ENCODE measurements at places on chromosomes 1 and 21. TPM values are rescaled to one million over a fixed set of nuclear protein-coding genes. Genes with fewer than 3 reads are reported as not detected.
A peak's percentile ranks its signal among the peaks of the same experiment; 100 is the strongest.

Gene CLCA4
- total RNA-seq = not detected

- no peak overlapping the region for H3K27ac ChIP-seq
- H3K36me3 ChIP-seq = no peaks in the 10 kb centered on the region
- H3K27me3 ChIP-seq = peaks cover 70% of the 10 kb centered on the region
- DNase-seq = no peak
Observed at GRCh38 chr1:111372336-111372965, 55.1 kb downstream of the OVGP1 start.

Gene GPR25
- total RNA-seq = not detected

GRCh38 chr1:15184436-15185241, 31.1 kb downstream of the TMEM51 start:
- peaks cover 74% of the 10 kb centered on the region for H3K4me1 ChIP-seq
- no peak for DNase-seq
- no peak overlapping the region for H3K27ac ChIP-seq
- peaks cover 30% of the 10 kb centered on the region for H3K36me3 ChIP-seq
- no peak overlapping the region for H3K4me3 ChIP-seq

DNA sequence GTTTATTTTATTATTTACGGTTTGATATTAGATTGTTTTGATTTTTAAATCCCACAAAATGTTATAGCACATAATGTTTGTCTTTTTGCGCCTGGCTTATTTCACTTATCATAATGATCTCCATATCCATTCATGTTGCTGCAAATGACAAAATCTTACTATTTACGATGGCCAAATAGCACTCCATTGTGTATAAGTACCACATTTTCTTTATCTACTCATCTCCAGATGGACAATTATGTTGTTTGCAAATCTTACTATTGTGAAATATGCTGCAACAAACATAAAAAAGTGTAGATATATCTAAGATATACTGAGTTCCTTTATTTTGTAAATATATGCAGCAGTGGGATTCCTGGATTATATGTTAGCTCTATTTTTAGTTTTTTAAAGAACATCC, 1568.3 kb downstream of the AMY1C start:
- DNase-seq = no peak
- H3K27me3 ChIP-seq = no peaks in the 10 kb centered on the region
- no peaks in the 10 kb centered on the region for H3K4me1 ChIP-seq
- no peak overlapping the region for H3K27ac ChIP-seq
- H3K4me3 ChIP-seq = no peak overlapping the region

DNA sequence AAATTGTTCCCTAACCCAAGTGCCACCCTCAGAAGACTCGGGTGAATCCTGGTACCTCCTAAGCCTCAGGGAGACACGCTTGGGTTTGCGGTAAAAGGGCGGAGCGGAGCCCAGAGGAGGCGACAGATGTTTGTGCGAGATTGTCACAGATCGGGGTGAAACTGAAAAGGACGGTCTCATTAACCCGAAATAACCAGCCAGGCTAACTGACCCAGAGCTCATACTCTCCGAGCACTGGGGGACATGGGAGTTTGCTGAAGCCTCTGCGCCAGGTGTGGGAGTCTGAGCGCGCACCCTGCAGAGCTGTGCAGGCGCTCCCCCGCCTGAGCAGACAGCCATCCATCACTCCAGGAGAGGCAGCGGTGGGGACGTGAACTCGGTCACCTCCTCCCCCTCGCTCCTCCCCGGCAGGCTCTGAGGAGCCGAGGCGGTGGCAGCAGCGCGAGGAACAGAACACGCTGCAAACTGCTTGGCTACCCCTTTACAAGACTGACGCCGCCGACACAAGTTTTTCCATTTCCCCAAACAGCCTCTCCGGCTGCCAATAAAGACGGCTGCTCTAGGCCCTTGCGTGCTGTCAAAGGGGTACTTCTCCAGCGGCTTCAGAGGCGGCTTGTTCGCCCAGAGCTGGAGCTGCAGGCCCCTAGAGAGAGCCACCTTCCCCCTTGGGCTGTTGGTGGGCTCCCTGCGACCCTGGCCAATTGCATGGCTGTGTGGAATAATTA, 43.5 kb downstream of the RRAGC start:
- no peak overlapping the region for H3K27ac ChIP-seq
- no peaks in the 10 kb centered on the region for H3K4me1 ChIP-seq
- peaks cover 99% of the 10 kb centered on the region for H3K27me3 ChIP-seq
- no peaks in the 10 kb centered on the region for H3K36me3 ChIP-seq
- DNase-seq = no peak

Gene RIMKLA
- total RNA-seq = 1.3 TPM

Gene STYXL2
- total RNA-seq = not detected

DNA sequence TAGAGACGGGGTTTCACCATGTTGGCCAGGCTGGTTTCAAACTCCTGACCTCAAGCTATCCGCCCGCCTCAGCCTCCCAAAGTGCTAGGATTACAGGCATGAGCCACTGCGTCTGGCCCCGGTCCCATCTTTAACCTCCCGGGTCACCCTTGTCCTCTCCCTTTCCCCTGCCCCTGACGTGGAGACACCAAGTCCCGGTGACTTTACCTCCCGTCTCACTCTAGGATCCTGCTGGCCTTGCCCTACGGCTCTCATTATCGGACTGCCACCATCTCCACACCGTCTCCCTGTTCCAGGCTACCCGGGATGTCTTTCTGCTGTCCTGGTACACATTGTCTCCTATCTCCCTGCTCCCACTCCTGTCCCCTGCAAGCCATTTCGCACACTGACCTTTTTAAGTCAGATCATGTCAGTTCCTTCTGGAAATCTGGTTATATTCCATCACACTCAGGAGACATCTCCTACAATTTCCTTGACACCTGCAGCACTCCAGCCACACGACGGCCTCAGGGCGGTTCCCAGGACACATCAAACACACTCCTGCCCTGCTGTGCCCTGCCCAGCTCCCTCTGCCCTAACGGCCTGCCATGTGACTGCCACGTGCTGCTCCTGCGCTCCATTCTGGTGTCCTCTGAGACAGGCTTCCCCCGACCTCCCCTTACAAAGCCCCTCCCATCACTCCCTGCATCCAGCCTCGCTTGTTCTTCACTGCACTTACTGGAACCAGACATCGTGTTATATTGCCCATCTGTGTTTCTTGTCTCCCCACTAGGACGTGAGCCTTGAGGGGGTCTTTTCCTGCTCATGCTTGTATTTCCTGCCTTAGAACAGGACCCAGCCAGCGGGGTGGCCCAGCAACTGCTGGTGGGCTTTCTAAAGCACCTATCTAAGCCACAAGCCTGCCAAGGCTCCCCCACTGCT, 32.7 kb downstream of the TTC39A start:
- H3K4me1 ChIP-seq = peaks cover 17% of the 10 kb centered on the region
- H3K4me3 ChIP-seq = peak overlapping the region; percentile 35
- no peaks in the 10 kb centered on the region for H3K27me3 ChIP-seq
- DNase-seq = no peak

- H3K27me3 ChIP-seq = no peaks in the 10 kb centered on the region
- H3K4me1 ChIP-seq = no peaks in the 10 kb centered on the region
- H3K27ac ChIP-seq = peak overlapping the region; percentile 97
- peaks cover 39% of the 10 kb centered on the region for H3K36me3 ChIP-seq
- DNase-seq = no peak
- H3K4me3 ChIP-seq = peak overlapping the region; percentile 93
Observed at GRCh38 chr1:112618114-112618720, 724 bp downstream of the ST7L start.

DNA sequence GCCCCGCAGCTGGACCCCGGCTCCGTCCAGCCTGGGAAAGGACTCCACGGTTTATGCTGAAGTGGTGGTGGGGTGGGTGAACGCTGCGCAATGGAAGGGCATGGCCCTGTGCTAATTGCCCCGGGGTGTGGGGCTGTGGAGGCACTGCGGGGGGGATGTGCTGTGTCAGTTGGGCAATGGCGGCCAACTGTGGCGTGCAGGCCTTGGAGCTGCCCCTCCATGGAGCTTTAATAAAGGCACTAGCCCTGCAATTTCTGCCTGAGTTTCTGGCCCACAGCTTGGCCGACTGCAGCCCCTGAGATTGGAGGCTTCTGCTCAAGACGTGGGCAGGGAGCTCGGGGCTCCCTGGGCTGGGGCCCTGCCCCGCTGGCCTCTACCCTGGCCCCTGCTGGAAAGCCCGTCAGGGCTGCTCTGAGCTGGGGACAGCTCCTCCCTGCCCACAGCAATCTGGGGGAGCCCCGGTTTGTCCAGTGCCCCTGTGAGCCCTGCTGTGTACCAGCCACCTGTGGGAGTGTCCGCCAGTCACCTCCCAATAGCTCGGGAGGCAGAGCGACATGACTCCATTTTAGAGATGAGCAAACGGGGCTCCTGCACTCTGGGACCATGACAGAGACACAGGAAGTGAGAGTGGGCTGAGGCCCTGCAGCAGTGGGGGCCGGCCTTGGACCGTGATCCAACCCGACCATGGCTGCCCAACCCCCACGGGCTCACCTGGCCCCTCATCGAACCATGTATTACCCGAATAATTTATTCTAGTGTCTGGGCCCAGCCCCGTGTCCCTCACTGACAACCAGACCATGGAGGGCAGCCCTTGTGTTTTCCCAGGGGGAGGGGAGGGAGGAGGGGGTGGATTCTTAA, 8.7 kb upstream of the TNFRSF14 start:
- peak overlapping the region; percentile 53 for H3K27ac ChIP-seq
- peak overlapping the region; percentile 80 for H3K4me3 ChIP-seq
- DNase-seq = no peak
- H3K27me3 ChIP-seq = no peaks in the 10 kb centered on the region
- H3K36me3 ChIP-seq = peaks cover 15% of the 10 kb centered on the region
